ENCODE measurements at places on chromosomes 7 and 10.

- no peak for DNase-seq
Observed at GRCh38 chr10:95208702-95209391, 14.8 kb downstream of the ACSM6 start.

DNA sequence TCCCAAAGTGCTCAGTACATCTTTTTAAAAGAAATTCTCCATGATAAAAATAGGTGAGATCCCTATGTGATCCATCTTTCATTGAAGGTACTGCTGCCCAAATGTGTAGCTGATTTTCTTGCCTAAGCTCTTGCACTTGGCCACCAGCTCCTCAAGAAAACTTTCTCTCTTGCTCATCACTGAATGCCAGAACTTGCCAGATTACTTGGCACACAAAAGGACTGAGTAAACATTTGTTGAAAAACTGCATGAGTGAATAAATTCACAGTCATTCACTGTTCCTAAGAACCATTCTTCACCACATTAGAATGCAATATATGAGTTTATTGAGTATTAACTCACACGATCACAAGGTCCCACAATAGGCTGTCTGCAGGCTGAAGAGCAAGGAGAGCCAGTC is 99.9 kb downstream of the TRIL start:
- DNase-seq = no peak

- no peak for DNase-seq
Observed at GRCh38 chr10:56181607-56182006, 179.5 kb downstream of the ZWINT start.

DNA sequence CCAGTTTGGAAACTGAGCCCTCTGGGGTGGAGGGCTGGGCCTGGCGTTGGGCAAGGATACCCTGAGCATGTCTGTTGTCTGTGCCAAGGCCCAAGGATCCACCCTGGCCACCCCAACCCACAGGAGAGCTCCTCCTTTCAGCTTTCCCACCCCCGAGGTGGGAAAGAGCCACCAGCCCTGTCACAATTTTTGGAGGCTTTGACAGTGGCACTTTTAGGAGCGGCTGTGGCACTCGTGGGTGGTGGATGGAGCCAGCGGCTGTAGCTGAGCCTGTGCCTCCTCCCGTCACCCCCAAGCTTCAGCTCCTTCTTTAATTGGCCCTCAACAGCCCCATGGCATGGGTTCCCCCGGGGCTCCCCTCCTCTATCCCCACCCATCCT is 18.2 kb upstream of the ZNF862 start:
- no peak for DNase-seq

GRCh38 chr10:7239312-7239985 is 171.4 kb downstream of the SFMBT2 start:
- DNase-seq = no peak

DNA sequence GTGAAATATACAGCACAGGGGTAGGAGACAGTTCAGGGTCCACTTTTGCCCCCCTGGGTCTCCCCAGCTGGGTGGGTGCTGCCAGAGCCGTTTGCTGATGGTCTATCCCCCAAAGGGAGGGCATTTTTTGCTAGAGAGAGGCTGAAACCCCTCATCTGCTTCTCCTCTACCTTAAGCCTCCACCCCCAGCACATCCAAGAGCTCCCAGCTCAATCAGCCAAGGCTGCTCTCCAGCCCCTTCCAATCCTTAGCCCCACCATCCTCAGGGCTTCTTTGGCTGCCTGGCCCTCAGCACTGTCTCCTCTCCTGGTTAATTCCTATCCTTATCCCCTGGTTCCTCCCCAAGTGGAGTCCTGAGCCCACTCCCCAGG is 153.1 kb downstream of the AOAH start:
- DNase-seq = no peak

DNA sequence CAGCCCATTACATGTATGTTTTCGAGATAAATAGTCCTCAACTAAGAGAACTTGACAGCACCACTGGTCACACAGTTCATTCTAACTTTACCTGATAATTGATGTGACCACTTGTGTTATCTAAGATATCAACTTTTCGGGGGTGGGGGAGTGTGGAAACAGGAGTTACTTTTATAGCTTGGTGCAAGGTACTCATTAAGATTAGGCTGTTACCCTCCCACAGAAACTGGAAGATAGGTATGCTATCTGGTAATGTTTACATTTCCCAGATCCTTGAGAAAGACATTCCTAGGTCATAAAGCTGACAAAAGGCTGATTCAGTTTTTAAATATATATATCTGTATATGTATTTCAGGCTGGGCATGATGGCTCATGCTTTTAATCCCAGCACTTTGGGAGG is 11.1 kb downstream of the ERVW-1 start:
- no peak for DNase-seq

DNA sequence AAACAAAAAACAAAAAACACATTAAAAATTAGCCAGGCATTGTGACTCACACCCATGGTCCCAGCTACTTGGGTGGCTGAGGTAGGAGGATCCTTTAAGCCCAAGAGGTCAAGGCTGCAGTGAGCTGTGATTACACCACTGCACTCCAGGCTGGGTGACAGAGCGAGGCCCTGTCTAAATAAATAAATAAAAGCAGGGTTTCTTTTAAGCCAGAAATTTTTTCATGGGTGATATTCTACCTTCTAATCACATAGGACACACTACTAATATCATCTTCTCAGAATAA is 14.2 kb upstream of the SVIL start:
- no peak for DNase-seq

GRCh38 chr10:131043039-131043691 is 268.4 kb downstream of the TCERG1L start:
- no peak for DNase-seq

GRCh38 chr10:21315645-21316220 is 209.7 kb downstream of the SKIDA1 start:
- DNase-seq = peak; percentile 53

- DNase-seq = no peak
Observed at GRCh38 chr7:134327896-134328295, 11.2 kb upstream of the SLC35B4 start.

DNA sequence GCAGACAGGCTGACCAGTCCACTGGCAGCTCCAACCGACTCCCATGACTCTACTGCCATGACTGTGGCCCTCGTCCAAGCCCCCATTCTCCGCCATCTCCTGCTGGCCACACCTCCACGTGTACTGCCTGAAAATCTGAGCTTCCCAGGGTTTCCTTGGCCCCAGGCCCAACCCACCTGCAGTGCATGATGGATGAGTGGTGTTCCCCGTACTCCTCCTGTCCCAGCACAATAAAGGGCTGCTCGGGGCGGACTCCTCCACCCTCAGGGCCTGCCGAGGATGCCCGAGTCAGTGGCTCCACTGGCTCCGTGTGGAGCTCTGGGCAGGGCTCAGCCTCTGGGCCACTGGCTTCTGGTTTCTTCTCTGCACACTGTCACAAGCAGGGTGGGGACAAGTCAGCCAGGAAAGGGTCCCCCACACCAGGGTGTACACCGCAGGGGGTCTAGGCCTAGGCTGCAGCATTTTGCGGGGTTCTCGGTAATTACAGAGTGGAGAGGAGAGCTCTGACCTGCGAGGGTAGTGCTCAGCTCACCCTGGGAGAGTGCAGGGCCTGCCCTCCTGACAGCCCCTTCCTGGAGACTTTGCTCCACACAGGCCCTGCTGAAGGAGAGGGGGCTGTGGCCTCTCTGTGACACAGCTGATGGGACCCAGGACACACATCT is 15.2 kb downstream of the WDR91 start:
- DNase-seq = no peak

- DNase-seq = no peak
Observed at GRCh38 chr7:116180302-116180701, 30.0 kb upstream of the TES start.

DNA sequence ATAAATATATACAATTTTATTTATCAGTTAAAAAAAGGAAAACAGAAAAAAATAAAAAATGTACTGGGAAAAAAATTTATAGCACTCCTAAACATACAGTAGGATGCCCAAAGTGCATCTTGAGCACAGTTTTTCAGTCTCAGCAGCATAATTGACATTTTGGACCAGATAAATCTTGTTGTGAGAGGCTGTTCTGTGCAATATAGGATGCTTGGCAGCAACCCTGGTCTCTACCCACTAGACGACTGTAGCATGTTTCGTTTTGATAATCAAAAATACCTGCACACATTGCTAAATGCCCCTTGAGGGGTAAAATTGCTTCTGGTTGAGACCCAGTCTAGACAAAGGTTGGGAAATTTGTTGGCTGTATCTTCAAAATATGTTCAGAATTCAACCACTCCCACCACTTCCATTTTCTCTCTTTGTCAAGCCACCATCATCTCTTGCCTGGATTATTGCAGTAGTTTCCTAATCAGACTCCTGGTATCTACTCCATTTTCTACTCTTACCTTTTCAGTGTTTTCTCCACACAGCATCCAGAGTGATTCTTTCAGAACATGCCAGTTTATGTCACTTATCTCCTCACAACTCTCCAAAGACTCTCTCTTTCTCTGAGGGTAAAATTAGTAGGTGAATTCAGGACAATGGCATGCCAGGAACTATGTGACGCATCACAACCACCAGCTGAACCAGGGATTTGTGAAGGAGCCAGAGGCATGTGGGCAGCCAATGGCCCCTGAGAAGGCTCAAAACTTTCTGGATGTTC is 91.4 kb downstream of the GPR85 start:
- DNase-seq = peak; percentile 18

DNA sequence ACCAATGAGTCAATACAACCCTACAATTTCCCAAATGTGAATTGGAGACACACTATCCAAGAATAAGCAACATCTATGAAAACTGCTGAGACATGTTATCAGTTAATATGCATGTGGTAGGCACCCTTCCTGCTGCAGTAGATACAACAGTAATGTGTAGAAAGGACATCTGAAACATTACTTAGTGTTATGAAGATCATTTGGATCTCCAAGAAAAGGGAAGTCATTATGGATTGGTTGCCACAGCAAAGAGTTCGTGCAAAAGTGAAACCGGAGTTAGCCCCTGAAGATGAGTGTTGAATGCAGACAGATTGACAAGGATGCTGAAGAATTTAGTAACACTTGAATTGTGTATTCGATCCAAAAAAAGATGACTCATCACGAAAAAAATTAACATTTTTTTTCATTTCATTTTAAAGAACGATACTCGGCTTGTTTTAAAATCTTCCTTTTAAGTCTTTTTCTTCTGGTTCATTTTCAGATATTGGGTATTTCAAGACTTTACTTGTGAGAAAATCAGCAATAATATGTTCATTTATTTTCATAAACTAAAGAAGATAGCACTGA is 322.4 kb upstream of the KLF6 start:
- DNase-seq = no peak

DNA sequence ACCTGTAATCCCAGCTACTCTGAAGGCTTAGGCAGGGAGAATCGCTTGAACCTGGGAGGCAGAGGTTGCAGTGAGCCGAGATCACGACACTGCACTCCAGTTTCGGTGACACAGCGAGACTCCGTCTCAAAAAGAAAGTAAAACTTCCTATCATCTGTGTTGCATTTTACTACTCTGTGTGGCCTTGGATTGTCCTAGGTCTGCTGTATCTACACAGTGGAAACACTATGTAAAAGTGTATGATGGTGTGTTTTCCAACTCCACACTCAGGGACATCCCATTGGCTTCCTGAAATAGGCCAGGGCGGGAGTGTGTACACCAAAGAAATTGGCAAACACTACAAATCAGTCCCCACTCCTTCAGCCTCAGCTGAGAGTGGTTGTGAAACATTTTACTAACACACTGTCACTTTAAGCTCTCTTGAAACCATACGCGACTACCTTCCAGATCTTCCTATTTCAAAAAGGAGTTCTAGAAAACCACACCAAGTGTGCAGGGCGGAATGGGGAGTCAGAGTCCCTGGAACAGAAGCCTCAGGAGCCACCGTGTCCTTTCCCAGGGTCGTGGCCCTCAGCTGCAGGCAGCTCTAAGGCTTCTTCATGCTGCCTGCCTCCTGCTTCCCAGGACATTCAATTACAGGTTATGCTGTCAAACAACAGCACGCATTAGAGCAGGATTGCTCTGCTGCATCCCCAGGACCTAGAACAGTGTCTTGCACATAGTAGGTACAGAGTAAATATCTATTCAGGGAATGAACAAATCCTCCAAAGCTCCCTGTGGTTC is 275.4 kb downstream of the PARD3 start:
- no peak for DNase-seq

DNA sequence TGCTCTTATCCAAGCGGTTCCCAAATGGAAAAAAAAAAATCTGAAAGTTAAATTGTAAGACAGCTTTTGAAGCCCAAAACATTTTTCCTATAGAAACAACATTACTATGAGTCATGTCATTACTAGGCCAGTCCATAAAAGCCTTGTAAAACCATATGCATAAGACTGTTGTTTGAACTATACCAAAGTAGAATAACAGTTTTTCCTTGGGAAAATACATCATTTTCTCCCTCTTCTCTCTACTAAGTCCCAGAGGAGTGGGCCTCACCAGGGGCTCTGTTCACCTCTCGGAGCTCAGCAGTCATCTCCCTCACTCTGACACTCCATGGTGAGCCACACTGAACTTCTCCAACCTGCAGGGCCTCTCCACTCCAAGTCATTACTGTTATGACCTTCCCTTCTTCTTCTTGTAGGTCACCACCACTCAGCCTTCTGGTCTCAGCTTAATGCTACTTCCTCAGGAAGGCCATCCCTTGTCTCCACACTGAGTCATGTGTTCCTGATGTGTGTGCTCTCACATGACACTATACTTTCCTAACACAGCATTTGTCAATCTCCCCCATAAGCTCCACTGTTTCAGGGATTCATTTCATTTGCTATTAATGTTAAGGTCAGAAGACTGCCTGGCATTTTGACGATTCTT is 32.5 kb downstream of the ZNF438 start:
- no peak for DNase-seq

- DNase-seq = no peak
Observed at GRCh38 chr10:100728928-100729861, 16.2 kb upstream of the PAX2 start.

DNA sequence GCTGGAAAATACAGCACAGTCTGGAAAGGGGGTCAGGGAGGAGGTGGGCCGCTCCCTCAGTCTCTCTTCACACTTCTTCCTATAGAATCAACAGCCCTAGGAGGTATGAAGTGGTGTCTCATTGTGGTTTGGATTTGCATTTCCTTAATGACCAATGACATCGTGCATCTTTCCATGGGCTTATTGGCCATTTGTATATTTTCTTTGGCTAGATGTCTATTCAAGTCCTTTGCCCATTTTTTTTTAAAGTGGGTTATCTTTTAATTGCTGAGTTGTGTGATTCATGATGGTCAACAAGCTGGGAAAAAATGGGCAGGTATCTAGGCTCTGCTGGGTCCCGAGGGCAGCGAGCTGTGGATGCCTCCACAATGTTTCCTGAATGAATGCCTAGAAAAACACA is 29.1 kb downstream of the TMEM130 start:
- no peak for DNase-seq

DNA sequence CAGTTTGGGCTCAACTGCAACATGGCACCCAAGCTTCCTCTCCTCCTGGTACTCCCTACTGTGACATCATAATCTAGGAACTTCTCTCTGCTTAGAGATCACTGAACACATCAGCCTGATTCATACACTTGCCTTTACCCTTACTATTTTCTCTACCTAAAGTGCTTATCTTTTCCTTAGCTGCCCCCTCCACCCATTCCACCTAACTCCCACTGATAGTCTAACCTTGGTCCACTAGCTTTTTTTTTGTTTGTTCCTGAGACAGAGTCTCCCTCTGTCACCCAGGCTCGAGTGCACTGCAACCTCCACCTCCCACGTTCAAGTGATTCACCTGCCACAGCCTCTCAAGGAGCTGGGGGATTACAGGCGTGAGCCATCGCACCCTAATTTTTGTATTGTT is 15.9 kb downstream of the CUL2 start:
- no peak for DNase-seq

- no peak for DNase-seq
Observed at GRCh38 chr10:29055101-29055500, 233.8 kb upstream of the LYZL1 start.

GRCh38 chr7:11175371-11175770 is 201.7 kb downstream of the PHF14 start:
- no peak for DNase-seq

GRCh38 chr10:69845574-69846292 is 44.0 kb downstream of the COL13A1 start:
- DNase-seq = peak; percentile 52
